ENCODE measurements at places on chromosomes 5 and 9.

DNA sequence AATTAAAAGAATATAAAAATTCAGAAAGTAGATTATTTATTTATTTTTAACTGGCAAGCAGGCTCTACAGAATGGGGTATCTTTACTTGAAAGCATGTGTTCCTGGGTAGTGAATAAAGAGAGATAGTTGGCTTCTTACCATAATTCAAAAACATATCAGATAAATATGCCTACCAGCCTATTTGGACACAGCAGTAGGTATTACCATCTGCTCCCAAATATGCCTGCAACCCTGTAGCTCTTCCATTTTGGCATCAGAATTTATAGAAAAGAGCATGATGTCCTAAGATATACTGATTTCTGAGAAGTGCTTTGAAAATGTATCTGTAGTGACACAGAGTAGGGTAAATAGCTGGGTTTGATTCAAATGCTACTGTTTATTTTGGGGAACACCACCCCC lies 1300.5 kb upstream of the DMAC1 start:
- no peak for DNase-seq

DNA sequence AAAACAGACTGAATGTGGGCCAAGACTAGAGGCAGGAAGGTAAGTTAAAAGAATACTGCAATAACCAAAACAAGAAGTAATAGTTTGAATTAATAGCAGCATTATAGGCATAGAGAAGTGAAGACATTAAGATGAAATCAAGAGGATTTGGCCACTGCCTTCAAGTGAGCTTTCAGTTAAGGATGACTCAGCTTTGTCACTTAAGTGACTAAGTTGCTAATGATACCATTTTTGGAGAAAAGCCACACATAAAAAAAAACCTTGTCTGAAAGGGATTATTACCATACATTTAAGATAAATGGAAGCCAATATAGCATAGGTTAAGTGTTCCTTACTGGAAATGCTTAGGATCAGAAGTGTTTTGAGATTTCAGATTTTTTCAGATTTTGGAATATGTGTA lies 57.0 kb downstream of the ECPAS start:
- no peak for DNase-seq

- DNase-seq: no peak
Measured at GRCh38 chr9:104094534-104095015, 466 bp downstream of the SMC2 start.

DNA sequence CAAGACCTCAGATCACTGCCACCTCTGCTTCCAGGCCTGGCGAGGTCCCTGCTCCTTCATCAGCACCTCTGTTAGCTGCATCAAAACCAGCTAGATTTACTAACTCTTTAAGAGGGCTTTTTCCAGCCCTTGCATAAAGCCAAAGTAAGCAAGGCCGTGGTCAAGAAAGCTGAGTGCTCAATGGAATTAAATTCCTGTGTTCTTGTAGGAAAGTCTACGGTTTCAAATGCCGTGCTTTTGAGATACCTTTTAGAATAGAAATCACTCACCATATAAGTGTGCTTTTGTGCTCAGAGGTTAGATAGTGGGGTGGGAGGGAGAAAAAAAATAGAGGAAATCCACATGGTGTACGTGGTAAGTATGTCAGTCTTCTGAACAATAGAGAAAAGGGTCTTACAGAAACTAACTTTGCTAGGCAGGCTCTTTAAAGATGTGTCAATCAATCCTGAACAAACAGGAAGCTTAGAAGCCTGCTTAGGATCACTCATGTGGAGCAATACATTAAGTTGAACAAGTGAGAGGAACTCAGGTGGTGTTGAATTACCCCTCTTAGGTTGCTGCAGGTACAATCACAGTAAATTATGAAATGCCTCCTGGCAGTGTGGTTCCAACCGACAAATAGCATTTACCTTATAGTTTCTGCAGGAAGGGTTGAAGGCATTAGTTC lies 79.7 kb downstream of the SEMA6A start:
- no peak for DNase-seq

DNA sequence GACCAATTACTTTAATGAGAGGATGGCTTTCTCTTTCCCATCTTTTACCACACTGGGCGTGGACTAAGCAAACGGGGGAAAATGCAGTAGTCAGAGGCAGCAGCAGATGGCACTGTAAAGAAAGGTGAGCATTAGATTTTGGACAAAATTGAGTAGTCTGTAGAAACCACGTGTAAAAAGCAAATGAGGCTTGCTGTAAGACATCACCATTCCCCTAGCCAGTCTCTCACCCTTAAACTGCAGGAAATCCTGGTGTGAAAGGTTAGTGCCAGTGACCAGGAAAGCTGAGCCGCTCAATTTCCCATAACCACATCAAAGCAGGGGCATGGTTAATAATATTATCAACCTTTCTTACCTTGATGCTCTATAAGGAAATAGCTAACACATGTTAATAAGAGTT lies 31.8 kb downstream of the SPATA31C2 start:
- no peak for DNase-seq

- no peak for DNase-seq
Measured at GRCh38 chr9:69346596-69347390, 21.8 kb downstream of the ENTREP1 start.

DNA sequence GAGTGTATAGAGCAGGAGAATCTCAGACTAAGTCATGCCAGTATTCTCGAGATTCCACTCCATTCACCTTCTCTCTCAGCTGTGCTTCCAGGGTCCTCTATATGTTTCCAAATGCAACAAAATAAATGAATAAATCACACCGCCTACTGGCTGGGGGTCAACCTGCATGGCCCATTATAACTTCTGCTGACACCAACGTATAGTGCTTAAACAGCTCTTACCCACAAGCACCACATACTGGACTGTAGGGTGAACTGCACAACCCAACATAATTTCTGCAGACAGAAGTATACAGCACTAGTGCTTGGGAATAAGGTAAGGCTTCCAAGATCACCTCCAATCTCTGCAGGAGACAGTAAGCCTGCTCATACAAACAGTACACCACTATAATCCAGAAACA lies 33.1 kb upstream of the HTR4 start:
- DNase-seq: no peak

DNA sequence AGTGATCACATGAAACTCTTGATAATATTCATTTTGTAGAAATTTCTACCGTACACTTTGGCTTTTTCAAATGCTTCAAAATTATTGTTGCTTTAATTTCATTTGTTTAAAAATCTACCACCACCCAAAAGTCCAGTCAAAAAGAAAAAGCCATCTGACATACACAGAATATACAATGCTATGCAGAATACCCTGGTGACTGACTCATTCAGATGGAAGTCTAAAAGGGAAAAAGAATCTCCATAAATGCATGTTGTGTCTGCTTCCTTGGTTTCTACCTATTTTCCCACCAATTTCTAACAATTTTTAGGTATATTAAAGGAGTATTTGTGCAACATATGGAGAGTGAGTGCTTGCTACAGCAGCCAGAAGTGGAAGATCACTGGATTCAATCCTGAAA lies 9.3 kb upstream of the RAPGEF6 start:
- DNase-seq: no peak

- DNase-seq: no peak
Measured at GRCh38 chr5:126452477-126452876, 29.3 kb downstream of the GRAMD2B start.

GRCh38 chr9:123735376-123735775 lies 194.6 kb downstream of the DENND1A start:
- no peak for DNase-seq

DNA sequence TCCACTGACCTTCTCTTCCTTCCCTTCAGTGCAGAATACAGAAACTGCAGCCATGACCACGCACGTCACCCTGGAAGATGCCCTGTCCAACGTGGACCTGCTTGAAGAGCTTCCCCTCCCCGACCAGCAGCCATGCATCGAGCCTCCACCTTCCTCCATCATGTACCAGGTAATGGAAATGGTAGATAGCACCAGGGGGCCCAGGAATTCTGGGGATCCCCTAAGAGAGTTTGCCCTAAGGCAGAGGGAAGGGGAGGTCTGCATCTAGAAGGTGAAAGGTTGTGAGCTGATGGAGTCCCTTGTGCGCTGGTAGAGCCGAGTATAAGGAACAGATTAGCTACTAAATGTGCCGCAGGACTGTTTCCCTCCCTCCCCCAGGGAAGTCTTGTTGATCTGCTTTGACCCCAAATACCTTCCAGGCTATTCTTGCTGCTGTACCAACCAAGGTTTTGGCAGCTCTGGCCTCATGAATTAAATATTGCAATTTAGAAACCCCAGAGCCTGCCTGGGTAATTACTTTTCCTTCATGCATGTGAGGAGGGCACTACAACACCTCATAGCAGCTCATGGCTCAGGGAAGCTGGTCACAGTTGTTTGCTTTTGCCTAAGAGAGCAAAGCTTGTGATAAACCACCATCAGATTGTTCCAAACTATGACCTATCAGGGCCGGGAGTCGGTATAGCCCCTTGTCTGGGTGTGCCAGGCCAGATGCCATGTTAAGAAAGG lies 19.6 kb downstream of the CYFIP2 start:
- DNase-seq: no peak

DNA sequence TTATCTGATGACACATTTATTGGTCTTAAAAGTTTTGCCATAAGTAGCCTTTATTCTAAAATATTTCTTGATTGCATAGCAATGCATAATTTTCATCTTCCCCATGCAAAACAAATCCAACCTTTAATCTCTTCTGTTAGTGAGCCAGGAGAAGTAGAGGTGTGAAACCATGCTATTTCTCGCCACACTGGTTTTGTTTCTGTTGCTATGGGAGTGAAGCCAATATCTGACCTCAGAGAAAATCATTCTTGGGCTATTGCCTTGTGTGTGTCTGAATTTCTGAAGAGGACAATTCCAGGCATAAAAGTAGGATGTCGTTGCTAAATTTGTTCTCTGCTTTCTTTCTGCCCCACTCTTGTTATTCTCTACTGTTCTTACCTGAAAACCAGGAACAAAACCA lies 183.6 kb downstream of the PTTG1 start:
- no peak for DNase-seq

DNA sequence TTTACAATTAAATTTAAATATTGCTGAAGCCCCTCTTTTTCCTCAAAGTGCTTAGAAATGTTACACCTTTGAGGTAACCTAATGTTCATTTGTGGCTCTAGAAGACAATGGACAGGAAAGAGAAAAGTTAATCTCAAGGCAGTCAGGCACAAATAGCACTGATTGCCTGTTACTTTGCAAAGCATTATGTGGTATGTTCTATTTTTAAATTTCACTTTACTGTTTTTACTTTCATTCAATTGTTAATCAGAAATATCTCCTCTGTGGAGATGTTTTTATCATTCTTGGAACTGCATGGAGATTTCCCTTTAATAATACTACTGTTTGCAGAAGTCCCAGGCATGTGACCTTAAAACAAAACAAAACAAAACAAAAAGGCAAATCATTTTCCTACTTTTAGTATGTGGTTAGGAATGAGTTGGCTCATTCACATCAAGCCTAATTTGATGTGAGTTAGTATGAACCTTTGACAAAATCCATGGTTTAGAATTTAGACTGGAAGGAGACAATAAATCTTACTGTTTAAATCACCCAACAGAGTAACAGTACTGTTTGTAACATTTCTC lies 67.5 kb downstream of the CWC27 start:
- DNase-seq: no peak

DNA sequence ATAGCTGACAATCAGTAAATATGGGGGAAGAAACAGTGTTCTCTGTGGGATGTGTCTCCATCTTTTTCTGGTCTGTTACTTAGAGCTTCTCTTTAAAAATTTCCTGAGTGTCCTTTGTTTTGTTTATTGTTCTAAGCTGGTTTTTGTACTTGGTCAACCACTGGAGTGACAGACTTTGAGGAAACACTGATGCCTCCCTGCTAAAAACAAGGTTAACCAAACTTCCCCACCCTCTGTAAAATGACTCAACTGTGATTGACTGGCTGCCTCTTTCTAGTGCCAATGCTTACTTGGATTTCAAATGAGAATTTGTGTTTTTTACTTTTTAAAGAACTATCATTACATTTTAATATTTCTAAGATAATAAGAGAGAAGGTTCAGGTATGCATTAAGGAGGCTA lies 65.1 kb upstream of the SPINK5 start:
- no peak for DNase-seq

- no peak for DNase-seq
Measured at GRCh38 chr9:35867538-35867937, 2.7 kb downstream of the OR13J1 start.

GRCh38 chr9:99921875-99922710 lies 15.6 kb downstream of the STX17 start:
- no peak for DNase-seq

DNA sequence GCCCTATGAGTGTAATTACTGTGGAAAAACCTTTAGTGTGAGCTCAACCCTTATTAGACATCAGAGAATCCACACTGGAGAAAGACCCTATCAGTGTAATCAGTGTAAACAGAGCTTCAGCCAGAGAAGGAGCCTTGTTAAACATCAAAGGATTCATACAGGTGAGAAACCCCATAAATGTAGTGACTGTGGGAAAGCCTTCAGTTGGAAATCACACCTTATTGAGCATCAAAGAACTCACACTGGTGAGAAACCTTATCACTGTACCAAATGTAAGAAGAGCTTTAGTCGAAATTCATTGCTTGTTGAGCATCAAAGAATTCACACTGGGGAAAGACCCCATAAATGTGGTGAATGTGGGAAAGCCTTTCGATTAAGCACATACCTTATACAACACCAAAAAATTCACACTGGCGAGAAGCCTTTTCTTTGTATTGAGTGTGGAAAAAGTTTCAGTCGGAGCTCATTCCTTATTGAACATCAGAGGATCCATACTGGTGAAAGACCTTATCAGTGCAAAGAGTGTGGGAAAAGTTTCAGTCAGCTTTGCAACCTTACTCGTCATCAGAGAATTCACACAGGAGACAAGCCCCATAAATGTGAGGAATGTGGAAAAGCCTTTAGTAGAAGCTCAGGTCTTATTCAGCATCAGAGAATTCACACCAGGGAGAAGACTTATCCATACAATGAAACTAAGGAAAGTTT lies 9.9 kb downstream of the ZNF189 start:
- DNase-seq: no peak

- DNase-seq: no peak
Measured at GRCh38 chr5:180305481-180305880, 13.6 kb upstream of the MAPK9 start.

GRCh38 chr5:161546095-161546469 lies 443 bp downstream of the GABRB2 start:
- no peak for DNase-seq

- DNase-seq: no peak
Measured at GRCh38 chr9:13158986-13159385, 120.5 kb downstream of the MPDZ start.

DNA sequence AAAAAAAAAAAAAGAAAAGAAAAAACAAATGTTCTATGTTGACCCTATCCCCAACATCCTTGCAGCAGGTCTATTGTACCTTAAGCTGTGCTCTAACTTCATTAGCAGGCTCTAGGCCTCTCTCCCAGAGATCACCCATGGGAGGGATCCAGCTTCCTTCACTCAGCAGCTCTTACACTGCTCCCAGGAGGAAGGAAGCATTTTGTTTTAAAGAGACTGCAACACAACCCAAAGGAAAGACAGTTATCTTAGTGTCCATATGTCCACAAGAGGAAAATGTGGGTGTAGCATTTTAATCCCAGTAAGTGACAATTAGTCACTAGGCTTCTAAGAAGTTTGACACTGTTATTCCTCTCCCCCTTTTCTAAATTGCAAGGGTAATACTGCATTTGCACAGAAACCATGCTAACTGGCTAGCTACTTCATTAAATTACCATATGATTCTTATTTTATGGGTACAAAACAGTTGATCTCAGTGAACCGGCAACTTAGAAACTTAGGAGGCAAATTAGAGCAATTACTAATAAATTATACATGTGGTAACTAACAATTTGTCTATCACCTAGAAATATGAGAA lies 58.8 kb downstream of the MARCHF3 start:
- DNase-seq: no peak
